WTC11 (cell line): ENCODE measurements at places on chromosomes 12 and 14.

- DNase-seq = no peak
- no peak overlapping the region for H3K27ac ChIP-seq
- no peak overlapping the region for H3K4me3 ChIP-seq
- peaks cover 5% of the 10 kb centered on the region; the same call in 1 of the 2 replicates for H3K36me3 ChIP-seq
- H3K27me3 ChIP-seq = no peaks in the 10 kb centered on the region
- H3K4me1 ChIP-seq = peaks cover 10% of the 10 kb centered on the region
Measured at GRCh38 chr12:108368089-108368488, 29.0 kb upstream of the CMKLR1 start.

- H3K4me3 ChIP-seq = no peak overlapping the region
- peaks cover 11% of the 10 kb centered on the region for H3K27me3 ChIP-seq
- peaks cover under 1% of the 10 kb centered on the region for H3K36me3 ChIP-seq
Measured at GRCh38 chr14:81432219-81432661, 32.1 kb upstream of the STON2 start.

- no peaks in the 10 kb centered on the region for H3K27me3 ChIP-seq
- peaks cover 7% of the 10 kb centered on the region; the same call in 1 of the 2 replicates for H3K4me1 ChIP-seq
- H3K36me3 ChIP-seq = no peaks in the 10 kb centered on the region
- no peak overlapping the region for H3K4me3 ChIP-seq
- no peak overlapping the region for H3K27ac ChIP-seq
Measured at GRCh38 chr12:9049520-9050133, 60.3 kb downstream of the KLRG1 start.

GRCh38 chr12:31728917-31729640 is at the start of gene AMN1:
Gene AMN1 (minus strand): TSS chr12:31729021. CDS start chr12:31729008, 13 bp downstream.
- peaks cover 22% of the 10 kb centered on the region for H3K27me3 ChIP-seq
- H3K4me3 ChIP-seq = peak within 1 kb of the TSS; percentile 92
- peak; percentile 99 for DNase-seq
- H3K4me1 ChIP-seq = peaks cover 48% of the 10 kb centered on the region
- peaks cover 11% of the 10 kb centered on the region for H3K36me3 ChIP-seq
- H3K27ac ChIP-seq = peak within 1 kb of the TSS; percentile 94

DNA sequence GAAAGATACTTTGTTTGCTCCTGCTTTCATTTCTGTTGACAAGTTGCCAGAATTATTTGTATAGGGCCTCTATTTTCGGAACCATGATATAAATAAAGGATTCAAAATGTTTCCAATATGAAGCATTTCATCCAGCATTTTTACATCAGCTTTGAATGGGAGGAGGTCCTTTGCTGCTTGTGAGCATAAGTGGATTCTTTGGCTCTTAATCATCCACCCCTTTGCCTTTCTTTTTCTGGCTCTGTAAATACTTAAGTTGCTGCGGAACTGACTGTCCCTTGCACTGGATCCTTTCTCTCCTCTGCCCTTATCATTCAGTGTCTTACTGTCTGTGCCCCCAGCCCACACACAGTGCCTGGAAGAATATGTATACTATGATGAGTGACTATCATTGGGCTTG is 357.3 kb upstream of the RGS6 start:
- H3K36me3 ChIP-seq = no peaks in the 10 kb centered on the region
- peaks cover 39% of the 10 kb centered on the region for H3K4me1 ChIP-seq
- no peak overlapping the region for H3K4me3 ChIP-seq
- H3K27ac ChIP-seq = no peak overlapping the region

GRCh38 chr12:126419131-126419530 is 1353.9 kb downstream of the AACS start:
- H3K27me3 ChIP-seq = peaks cover 6% of the 10 kb centered on the region
- peaks cover 72% of the 10 kb centered on the region for H3K36me3 ChIP-seq
- no peak overlapping the region for H3K27ac ChIP-seq
- H3K4me3 ChIP-seq = no peak overlapping the region
